ENCODE measurements at places on chromosomes 4 and X. TPM values are rescaled to one million over a fixed set of nuclear protein-coding genes. Genes with fewer than 3 reads are reported as not detected.
A peak's percentile ranks its signal among the peaks of the same experiment; 100 is the strongest.

- DNase-seq: peak; percentile 8
- no peaks in the 10 kb centered on the region for H3K27me3 ChIP-seq
- H3K4me1 ChIP-seq: peaks cover 12% of the 10 kb centered on the region
- H3K36me3 ChIP-seq: peaks cover 9% of the 10 kb centered on the region
- peak overlapping the region; percentile 51 for H3K4me3 ChIP-seq
Measured at GRCh38 chr4:38803833-38804653, 548 bp downstream of the TLR1 start.

DNA sequence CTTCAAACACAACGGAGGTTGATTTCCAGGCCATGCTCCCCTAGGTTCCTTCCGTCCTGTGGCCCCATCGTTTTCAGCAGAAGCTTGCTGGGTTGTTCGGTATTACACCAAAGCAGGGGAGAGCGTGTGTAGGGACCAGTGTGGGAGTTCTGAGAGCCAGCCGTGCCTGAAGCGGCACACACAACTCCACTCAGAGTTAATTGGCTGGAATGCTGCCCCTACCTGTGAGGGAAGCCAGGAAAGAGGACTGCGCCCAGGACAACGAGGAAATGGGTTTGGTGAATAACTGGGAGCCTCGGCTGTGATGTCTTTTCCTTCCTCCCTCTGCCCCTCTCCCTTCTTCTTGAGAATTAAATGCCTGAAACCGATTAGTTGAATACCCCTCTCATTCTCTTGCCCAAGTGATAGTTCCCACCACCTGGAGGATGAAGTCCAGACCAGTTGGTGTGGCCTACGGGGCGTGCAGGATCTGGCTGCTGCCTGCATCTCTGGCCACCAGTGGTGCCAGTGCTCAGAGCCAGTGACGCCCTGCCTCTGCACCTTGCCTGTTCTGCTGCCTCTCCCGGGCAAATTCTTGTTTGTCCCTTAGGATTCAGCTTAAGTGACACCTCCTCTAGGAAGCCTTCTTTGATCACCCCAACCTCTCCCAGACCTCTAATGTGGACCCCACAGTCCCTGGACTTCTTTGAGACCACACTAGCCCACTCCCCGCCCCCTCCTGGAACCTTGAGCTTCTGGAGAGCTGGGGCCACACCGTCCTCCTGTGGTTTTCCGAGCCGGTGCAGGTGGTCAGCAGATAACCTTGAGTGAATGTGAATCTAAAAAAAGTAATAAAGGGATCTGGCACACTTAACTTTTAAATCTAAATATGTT lies 33.6 kb downstream of the TBC1D14 start:
- H3K36me3 ChIP-seq: no peaks in the 10 kb centered on the region
- peak overlapping the region; percentile 24 for H3K4me3 ChIP-seq
- DNase-seq: no peak
- peaks cover 46% of the 10 kb centered on the region for H3K4me1 ChIP-seq
- peak overlapping the region; percentile 57 for H3K27ac ChIP-seq
- no peaks in the 10 kb centered on the region for H3K27me3 ChIP-seq

DNA sequence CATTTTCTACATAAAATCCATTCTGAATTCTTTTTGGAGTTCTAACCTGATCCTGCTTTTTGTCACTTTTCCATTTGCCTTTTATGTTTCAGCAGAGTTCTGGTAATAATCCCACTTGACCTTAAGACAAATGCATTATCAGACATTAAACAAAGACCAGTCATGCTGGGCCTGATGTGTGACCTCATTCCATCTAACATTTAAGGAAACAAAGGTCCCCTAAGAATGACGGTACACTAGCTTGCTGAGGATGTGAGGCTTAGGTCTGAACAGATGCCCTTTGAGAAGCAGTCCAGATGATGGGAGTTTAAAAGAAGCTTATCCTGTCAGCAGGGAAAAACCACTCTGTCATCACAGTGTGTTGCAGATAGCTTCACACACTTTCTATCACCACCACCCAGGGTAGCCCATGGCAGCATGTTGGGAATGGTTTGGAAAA lies 38.1 kb upstream of the PDE5A start:
- no peak overlapping the region for H3K4me3 ChIP-seq
- no peaks in the 10 kb centered on the region for H3K27me3 ChIP-seq
- no peak overlapping the region for H3K27ac ChIP-seq
- no peaks in the 10 kb centered on the region for H3K4me1 ChIP-seq
- no peak for DNase-seq
- H3K36me3 ChIP-seq: no peaks in the 10 kb centered on the region

AASDH gene
- 12.9 TPM for total RNA-seq

DCLK2 gene
- 0.11 TPM for total RNA-seq

SUPT20HL1 gene
- total RNA-seq: not detected

RBM41 gene
- total RNA-seq: 27.9 TPM

Data from naive thymus-derived CD4-positive, alpha-beta T cell (primary cell).